ENCODE measurements at places on chromosomes 3 and 15. TPM values are rescaled to one million over a fixed set of nuclear protein-coding genes. Genes with fewer than 3 reads are reported as not detected.

Gene ALDH1A2
- total RNA-seq, result 2.7 TPM

Gene HGD
- total RNA-seq, result 0.13 TPM

Gene MAP1A
- total RNA-seq, result 29.1 TPM

Gene LTK
- total RNA-seq, result not detected

Gene CELF6
- total RNA-seq, result not detected

Gene KCNH8
- not detected for total RNA-seq

All from epithelial cell of alveolus of lung (primary cell).